ENCODE measurements at places on chromosomes 5 and 9. TPM values are rescaled to one million over a fixed set of nuclear protein-coding genes. Genes with fewer than 3 reads are reported as not detected.

ABCA2 gene
- 28.3 TPM for total RNA-seq

ECSCR gene
- total RNA-seq = 30.1 TPM

FBXL17 gene
- total RNA-seq = 16.1 TPM

CMYA5 gene
- total RNA-seq = 1,662 TPM

PTGR1 gene
- total RNA-seq = 38.8 TPM

MAMDC2 gene
- total RNA-seq = 28.8 TPM

LRRC19 gene
- total RNA-seq = not detected

GLRA1 gene
- not detected for total RNA-seq

ACSL6 gene
- 0.71 TPM for total RNA-seq

CDKN2A gene
- 1.3 TPM for total RNA-seq

IRGM gene
- not detected for total RNA-seq

PAX5 gene
- total RNA-seq = not detected

Data from right atrium auricular region (tissue), 2 donors.